Urinary bladder (tissue), 4 donors: ENCODE measurements at places on chromosomes 7 and 10. TPM values are rescaled to one million over a fixed set of nuclear protein-coding genes. Genes with fewer than 3 reads are reported as not detected.

AVPI1 gene
- polyA plus RNA-seq, result 21.2 TPM

DNA sequence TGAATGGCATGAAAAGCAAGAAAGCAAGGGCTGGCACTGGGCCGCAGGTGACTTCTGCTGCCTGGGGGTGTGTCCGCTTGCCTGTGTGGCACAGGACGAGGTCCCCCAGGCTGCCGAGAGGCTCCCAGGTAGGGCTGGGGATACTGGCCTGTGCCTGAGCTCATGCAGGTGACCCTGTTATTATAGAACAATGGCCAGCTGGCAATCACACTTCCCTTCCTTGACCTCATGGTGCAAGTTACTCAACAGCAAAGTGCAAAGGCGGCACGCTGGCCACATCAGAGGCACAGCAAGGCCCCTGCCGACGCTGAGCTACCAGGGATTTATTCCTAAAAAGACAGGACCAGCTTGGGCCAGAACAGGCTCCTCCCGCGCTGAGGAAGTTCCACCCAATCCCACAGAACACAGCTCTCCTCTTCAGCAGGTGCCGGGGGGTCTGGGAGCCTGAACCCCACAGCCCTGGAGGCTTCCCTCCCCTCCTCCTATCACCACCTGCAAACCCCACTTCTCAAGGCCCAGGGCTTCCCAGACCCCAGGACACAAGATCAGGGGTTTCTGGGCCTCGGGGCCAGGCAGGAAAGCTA is 1.4 kb upstream of the ADAM8 start:
- DNase-seq, result no peak

DNA sequence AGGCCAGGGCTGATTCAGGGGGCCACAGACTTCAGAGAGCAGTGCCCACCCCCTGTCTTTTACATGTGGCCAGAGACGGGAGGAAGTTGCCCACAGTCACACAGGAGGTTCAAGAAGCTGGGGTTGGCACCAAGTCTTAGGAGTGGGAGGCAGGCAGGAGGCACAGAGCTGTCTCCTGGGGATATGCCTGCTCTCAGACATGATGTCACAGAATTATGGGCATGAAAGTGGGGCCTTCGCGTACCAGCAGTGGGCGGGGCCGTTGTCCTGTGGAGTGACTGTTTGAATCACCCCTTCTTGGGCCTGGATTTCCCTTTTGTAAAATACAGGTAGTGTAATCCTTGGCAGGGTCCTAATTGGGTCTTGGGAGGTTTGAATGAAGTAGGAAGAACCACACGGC is 81.2 kb upstream of the PPIF start:
- DNase-seq, result no peak

GRCh38 chr7:33351709-33352108 is 222.3 kb downstream of the BBS9 start:
- DNase-seq, result no peak

HELLS gene
- polyA plus RNA-seq, result 1.7 TPM

DNA sequence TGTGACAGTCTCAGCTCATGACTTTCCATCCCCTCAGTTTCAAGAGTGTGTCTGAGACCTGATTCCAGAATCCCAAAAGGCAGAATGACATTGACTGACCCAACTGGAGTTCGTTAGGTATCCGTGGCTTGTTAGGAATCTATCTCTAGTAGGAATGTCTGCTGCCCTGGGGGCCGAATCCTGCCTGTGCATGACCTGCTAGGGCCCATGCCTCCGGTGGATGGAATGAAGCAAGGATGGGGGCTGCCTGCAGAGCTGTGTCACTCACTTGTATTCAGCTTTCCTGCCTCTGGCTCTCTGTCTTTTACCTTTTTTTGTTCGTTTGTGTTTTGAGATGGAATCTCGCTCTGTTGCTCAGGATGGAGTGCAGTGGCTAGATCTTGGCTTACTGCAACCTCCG is 129.5 kb downstream of the SDK1 start:
- DNase-seq, result no peak

DNA sequence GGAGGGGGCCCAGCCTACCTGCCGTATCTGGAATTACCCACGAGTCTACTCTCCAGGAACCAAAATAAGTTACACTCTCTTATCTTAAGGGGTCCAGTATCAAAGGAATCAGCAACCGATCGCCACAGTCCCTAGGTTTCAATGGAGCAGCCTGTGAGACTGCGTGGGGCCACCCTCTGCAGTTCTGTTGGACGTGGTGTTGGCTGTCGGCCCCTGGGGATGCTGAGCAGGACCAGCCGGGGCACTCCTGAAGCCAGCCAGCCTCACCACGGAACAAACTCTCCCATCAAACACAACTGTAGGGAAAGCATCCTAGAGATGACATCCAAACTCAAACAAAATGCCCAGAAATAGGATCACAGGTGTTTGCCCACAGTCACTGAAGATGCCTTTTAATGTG is 25.5 kb upstream of the ABLIM1 start:
- DNase-seq, result no peak

ENTPD7 gene
- polyA plus RNA-seq, result 7.4 TPM

GRCh38 chr7:156676263-156676662 is 35.7 kb downstream of the RNF32 start:
- no peak for DNase-seq

DNA sequence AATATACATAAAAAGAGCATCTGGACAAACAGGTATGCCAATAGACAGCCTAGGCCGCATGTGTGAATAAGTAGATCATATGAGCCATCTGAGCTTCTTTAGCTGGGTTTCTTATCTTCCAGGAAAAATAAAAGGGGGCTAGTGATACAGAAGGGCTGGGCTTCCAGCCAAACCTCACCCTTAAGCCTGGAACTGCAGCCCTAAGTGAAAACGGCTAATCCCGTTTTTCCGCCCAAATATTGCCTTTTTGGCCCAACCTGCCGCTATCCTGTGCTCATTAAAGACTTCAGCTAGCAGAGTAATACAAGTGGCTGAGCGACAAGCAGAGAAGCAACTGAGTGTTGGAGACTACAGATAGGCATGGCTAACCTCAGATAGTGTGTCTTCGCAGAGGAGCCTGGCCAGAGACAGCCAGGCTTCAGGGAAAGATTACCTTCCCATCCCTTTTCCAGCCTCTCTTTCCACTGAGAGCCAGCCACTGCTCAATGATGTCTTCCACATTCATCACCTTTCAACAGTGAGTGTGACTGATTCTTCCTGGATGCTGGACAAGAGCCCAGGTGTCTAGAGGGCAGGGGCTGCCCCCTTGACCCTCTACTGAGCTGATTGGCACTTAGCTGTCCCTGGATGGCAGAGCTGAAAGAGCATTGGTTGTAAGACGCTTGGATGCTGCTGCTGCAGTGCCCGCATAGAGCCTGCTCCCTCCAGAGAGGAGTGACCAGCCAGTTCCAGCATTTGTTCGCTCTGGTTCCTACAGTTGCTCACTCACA is 108.9 kb downstream of the ITGB8 start:
- no peak for DNase-seq

GRCh38 chr7:133354546-133355324 is 101.9 kb downstream of the EXOC4 start:
- no peak for DNase-seq

GRCh38 chr10:68139448-68140272 is 30.4 kb downstream of the MYPN start:
- DNase-seq, result no peak

- DNase-seq, result no peak
These were observed 292.6 kb downstream of the PARD3 start for GRCh38 chr10:34522546-34522945.

- no peak for DNase-seq
These were observed 145.1 kb upstream of the COL1A2 start for GRCh38 chr7:94249631-94250030.

- no peak for DNase-seq
These were observed 66.5 kb downstream of the BICC1 start for GRCh38 chr10:58579011-58579655.

MRLN gene
- polyA plus RNA-seq, result not detected

- no peak for DNase-seq
These were observed 15.6 kb downstream of the ZNF12 start for GRCh38 chr7:6691103-6691502.

ADCYAP1R1 gene
- 4.9 TPM for polyA plus RNA-seq

ETV1 gene
- 3.5 TPM for polyA plus RNA-seq

DNA sequence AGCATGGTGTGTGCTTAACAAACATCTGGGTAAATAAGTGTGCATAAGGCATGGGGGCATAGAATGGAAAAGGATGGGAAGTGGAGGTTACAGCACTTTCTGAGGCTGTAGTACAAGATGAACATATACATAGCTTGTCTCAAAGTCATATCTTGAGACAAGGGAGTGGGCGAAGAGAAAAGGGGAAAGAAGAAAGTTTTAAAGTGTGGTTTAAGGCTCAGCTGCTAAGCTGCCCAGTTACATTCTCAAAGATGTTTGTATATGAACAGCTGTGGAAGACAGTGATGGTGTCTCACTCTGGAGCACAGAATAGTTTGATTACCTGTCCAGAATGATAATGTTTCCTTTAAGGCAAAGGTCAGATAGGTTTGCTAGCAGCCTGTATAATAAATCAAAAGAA is 61.9 kb upstream of the LANCL2 start:
- DNase-seq, result no peak

- no peak for DNase-seq
These were observed 43.2 kb downstream of the PCLO start for GRCh38 chr7:83119494-83119893.

SLC29A4 gene
- polyA plus RNA-seq, result 3.6 TPM

- peak; percentile 18 for DNase-seq
These were observed 595.5 kb downstream of the INHBA start for GRCh38 chr7:41107330-41107937.

GRCh38 chr7:44638611-44639557 is 32.5 kb downstream of the OGDH start:
- no peak for DNase-seq
